ENCODE measurements at places on chromosomes 11 and 22. TPM values are rescaled to one million over a fixed set of nuclear protein-coding genes. Genes with fewer than 3 reads are reported as not detected.
A peak's percentile ranks its signal among the peaks of the same experiment; 100 is the strongest.

The PIK3C2A gene
- 23.6 TPM for total RNA-seq

The TSGA10IP gene
- not detected for total RNA-seq

The SLC22A8 gene
- total RNA-seq = not detected

The PATE2 gene
- 0.14 TPM for total RNA-seq

The FOLR3 gene
- not detected for total RNA-seq

The SCN4B gene
- 0.53 TPM for total RNA-seq

The OR6A2 gene
- total RNA-seq = not detected

The GLB1L2 gene
- 1.1 TPM for total RNA-seq

- no peak overlapping the region for H3K4me3 ChIP-seq
- no peaks in the 10 kb centered on the region for H3K4me1 ChIP-seq
- no peaks in the 10 kb centered on the region for H3K36me3 ChIP-seq
- peaks cover 15% of the 10 kb centered on the region for H3K27me3 ChIP-seq
- no peak for DNase-seq
Observed at GRCh38 chr22:48057116-48057835, 1294.8 kb downstream of the TBC1D22A start.

DNA sequence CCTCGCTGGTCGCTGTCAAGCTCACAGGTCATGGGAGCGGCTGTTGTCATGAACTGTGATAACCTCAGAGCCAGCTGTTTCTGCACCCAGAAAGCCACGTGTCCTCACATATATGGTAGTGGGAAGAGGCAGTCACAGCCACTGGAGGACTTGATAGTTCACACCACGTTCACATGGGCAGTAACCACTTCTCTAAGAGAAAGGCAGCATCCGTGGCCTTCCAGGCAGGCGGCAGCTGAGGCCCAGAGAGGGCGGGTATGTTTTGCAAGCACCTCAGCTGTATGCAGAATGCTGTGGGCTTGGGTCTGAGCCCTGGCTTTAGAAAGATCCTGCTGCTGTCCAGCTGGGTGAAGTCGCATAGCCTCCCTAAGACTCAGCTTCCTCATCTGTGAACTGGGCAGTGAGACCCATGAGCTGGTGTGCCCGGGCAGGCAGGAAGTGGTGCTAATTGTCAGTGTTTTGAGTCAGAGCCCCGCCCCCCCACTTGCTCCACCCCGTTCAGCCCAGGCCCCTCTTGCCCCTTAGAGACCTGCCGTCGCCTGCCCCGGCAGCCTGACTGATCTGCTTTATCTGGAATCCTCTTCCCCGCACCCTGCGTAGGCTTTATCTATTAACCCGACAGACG, 13.3 kb downstream of the TTC38 start:
- no peaks in the 10 kb centered on the region for H3K36me3 ChIP-seq
- no peak overlapping the region for H3K4me3 ChIP-seq
- no peaks in the 10 kb centered on the region for H3K4me1 ChIP-seq
- no peak overlapping the region for H3K27ac ChIP-seq
- H3K27me3 ChIP-seq = no peaks in the 10 kb centered on the region
- DNase-seq = no peak

- H3K4me3 ChIP-seq = no peak overlapping the region
- H3K36me3 ChIP-seq = no peaks in the 10 kb centered on the region
- no peak overlapping the region for H3K27ac ChIP-seq
- H3K4me1 ChIP-seq = no peaks in the 10 kb centered on the region
Observed at GRCh38 chr11:130671801-130672700, 223.6 kb downstream of the ADAMTS15 start.

DNA sequence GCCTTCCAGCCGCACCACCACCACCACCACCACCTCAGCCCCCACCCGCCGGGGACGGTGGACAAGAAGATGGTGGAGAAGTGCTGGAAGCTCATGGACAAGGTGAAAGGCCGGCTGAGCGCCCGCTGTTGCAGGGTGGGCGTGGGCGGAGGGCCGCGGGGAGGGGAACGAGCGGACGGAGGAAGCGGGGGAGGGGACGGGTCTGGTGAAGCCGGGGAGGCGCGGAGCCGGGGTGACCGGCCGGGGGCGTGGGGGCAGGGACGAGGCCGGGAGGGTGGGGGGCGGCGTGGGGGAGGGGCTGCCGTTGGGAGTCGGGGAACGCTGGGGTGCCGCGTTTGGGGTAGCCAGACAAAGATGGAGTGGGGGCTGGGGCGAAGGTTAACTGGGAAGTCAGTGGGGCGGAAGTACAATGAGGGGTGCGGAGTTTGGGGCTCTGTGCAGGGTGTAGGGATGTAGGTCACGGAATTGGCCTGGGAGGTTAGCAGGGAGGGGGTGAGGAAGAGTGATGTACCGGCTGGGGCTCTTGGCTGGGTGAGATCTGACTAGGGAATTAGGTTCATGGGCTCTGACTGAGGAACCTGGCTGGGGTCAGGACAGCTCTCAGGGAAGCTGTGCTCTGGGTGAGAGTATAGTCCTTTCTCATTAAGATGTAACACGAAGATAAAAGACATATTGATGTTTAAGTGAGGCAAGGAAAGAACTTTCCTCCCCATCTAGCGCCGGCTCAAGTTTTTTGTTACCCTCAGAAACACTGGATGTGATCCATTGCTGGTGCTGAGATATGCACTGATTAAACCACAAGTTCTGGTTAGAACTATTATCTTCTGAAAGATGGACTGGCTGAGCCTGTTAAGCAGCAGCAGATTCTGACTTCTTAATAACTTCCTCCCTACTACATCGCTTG, 624 bp downstream of the CBL start:
- no peaks in the 10 kb centered on the region for H3K27me3 ChIP-seq
- H3K4me3 ChIP-seq = peak overlapping the region; percentile 99
- DNase-seq = peak; percentile 73
- H3K27ac ChIP-seq = peak overlapping the region; percentile 93
- H3K36me3 ChIP-seq = peaks cover 5% of the 10 kb centered on the region
- H3K4me1 ChIP-seq = peaks cover 39% of the 10 kb centered on the region

GRCh38 chr11:103844327-103845215, 191.9 kb upstream of the DDI1 start:
- H3K4me1 ChIP-seq = no peaks in the 10 kb centered on the region
- H3K4me3 ChIP-seq = no peak overlapping the region
- no peak for DNase-seq
- no peak overlapping the region for H3K27ac ChIP-seq
- H3K27me3 ChIP-seq = no peaks in the 10 kb centered on the region

DNA sequence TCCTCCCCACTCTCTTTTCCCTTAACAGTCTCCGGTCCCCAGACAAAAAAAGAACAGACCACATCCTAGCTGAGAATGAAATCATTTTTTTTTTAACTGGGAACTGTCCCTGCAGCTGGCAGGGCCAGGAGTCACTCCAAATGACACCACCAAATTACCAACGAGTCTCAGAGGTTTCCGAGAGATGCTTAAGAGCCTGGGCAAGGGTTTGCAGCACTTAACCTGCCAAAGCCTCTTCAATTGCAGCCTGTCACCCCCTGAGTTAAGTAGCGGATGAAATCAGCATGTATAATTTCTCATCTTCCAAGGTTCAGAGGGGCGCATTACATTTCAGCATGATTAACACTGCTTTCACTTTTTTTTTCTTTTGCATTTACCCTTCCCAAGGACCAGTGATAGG, 71.8 kb downstream of the TENM4 start:
- no peak overlapping the region for H3K4me3 ChIP-seq
- no peaks in the 10 kb centered on the region for H3K27me3 ChIP-seq

DNA sequence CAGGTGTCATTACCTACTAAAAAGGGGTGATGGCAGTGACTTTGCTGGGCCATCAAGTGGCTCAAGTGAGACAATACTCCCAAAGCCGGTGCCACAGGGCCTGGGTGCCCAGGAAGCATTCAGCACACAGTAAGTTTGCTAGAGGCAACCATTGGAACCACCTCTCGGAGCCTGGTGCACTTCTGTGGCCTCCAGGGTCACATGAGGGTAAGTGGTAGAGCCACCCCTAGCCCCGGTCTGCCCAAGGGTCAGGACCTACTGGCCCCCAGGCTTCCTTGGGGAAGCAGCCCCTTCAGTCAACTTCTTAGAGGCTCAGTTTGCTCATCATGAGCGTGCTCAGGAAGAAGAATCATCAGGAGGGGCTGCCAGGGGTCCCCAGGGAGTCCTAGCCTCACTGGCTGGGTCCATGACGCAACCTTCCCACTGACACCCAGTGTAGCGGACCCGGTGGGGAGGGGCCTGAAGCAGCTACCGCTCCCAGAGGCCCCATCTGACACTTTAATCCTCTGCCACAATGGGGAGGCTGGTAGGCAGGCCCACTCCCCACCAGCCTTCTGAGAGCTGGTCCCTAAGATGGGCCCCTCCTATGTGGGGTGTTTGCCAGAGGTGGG, 17.5 kb upstream of the RASL10A start:
- H3K36me3 ChIP-seq = peaks cover 2% of the 10 kb centered on the region
- no peak overlapping the region for H3K4me3 ChIP-seq
- no peaks in the 10 kb centered on the region for H3K27me3 ChIP-seq
- no peak for DNase-seq
- H3K27ac ChIP-seq = no peak overlapping the region
- no peaks in the 10 kb centered on the region for H3K4me1 ChIP-seq

GRCh38 chr11:46896719-46897406, 21.5 kb downstream of the LRP4 start:
- no peaks in the 10 kb centered on the region for H3K36me3 ChIP-seq
- H3K27me3 ChIP-seq = no peaks in the 10 kb centered on the region
- no peaks in the 10 kb centered on the region for H3K4me1 ChIP-seq
- no peak overlapping the region for H3K27ac ChIP-seq
- DNase-seq = no peak

GRCh38 chr22:16828876-16829275, 3.7 kb upstream of the XKR3 start:
- no peak for DNase-seq
- H3K36me3 ChIP-seq = no peaks in the 10 kb centered on the region
- no peak overlapping the region for H3K27ac ChIP-seq
- peaks cover 25% of the 10 kb centered on the region for H3K4me1 ChIP-seq
- H3K4me3 ChIP-seq = no peak overlapping the region

DNA sequence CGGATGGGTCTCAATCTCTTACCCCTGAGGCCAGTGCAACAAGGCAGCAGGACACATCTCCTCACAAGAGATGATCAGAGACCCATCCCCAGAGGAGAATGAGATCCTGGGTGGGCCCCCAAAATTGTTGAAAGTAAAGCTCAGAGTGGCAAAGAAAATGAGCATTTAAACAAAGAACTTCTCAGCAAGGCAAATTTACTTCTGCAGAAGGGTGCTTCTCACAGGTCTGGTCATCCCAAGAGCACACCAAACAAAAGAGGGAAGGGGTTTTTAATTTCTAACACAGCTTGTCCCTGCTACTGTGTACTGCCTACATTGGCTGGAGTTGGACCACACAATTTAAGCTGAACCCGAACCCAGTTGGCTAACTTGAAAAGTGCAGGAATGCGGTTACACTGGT, 1628.6 kb upstream of the RAG2 start:
- H3K27me3 ChIP-seq = no peaks in the 10 kb centered on the region
- DNase-seq = no peak
- H3K27ac ChIP-seq = no peak overlapping the region

DNA sequence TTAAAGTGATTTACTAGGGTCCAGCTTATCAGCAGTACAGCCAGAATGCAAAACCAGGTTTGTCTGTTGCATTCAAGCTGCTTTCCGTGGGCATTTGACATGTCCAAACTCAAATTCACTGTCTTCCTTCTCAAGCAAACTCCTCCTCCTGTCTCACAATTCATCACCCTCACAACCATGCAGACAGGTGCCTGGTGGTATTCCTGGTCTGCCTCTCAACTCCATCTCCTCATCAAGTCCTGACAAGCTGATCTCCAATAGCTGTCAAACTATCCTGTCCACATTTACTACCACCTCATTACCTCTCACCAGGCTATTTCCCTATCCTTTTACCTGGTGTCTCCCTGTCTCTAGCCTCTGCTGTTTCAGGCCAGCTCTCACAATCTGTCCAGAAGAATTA, 49.1 kb upstream of the LYVE1 start:
- peaks cover 5% of the 10 kb centered on the region for H3K27me3 ChIP-seq
- no peak for DNase-seq
- no peak overlapping the region for H3K27ac ChIP-seq
- H3K4me1 ChIP-seq = no peaks in the 10 kb centered on the region
- no peaks in the 10 kb centered on the region for H3K36me3 ChIP-seq

DNA sequence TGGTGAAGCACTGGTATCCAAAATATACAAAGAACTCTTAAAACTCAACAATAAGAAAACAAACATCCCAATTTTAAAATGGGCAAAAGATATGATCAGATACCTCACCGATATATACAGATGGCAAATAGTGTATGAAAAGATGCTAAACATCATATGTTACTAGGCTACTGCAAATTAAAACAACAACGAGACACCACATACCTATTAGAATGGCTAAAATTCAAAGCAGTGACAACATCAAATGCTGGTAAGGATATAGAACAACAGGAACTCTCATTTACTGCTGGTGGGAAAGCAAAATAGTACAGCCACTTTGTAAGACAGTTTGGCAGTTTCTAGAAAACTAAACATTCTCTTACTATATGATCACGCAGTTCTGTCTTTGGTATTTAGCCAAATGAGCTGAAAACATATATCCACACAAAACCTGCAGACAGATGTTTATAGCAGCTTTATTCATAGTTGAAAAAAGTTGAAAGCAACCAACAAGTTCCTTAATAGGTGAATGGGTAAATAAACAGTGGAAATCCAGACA, 38.5 kb downstream of the SIK3 start:
- no peaks in the 10 kb centered on the region for H3K36me3 ChIP-seq
- no peaks in the 10 kb centered on the region for H3K27me3 ChIP-seq
- H3K27ac ChIP-seq = no peak overlapping the region
- no peak overlapping the region for H3K4me3 ChIP-seq
- no peak for DNase-seq
- H3K4me1 ChIP-seq = peaks cover 67% of the 10 kb centered on the region

GRCh38 chr11:95459291-95460042, 228.5 kb upstream of the SESN3 start:
- DNase-seq = no peak
- no peak overlapping the region for H3K4me3 ChIP-seq
- no peaks in the 10 kb centered on the region for H3K36me3 ChIP-seq
- no peak overlapping the region for H3K27ac ChIP-seq
- H3K4me1 ChIP-seq = no peaks in the 10 kb centered on the region

DNA sequence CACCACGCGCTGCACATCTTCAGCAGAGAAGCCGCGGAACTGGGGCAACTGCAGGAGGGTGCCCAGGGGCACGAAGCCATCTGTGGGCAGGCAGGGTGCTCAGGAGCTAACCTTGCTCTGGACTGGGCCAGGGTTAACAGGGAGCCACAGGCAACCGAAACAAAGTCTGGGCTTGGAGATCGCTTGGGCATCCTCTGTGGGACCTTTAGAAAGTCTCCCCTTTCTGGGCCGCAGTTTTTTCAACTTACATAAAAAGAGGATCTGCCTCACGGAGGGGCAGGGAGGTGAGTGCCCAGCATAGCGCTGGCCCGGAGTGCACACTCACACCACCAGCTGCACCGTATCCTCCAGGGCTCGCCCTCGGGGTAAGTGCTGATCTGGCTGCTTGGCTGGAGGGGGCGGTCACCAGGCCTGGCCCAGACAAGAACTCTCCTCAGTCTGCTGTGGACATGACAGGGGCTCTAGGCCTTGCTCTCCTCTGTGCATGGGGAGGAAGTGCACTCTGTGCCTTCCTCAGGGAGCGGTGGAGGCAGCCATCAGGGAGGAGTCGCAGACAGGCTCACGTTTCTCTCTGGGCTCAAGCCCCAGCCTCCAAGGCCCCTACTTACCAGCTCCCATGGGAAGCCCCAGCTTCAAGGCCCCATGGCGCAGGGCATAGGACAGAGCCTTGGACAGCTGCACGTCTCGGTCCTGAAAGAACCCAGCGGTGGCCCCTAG, 937 bp downstream of the TRPT1 start:
- peak overlapping the region; percentile 92 for H3K4me3 ChIP-seq
- peaks cover 1% of the 10 kb centered on the region for H3K36me3 ChIP-seq
- H3K4me1 ChIP-seq = peaks cover 39% of the 10 kb centered on the region
- no peaks in the 10 kb centered on the region for H3K27me3 ChIP-seq

Measured in activated T-cell treated with anti-CD3 and anti-CD28 coated beads, Interleukin-2, amount 50 U/mL, for 72 hours (primary cell).